ENCODE measurements at places on chromosomes 16 and 17. TPM values are rescaled to one million over a fixed set of nuclear protein-coding genes. Genes with fewer than 3 reads are reported as not detected.

GRCh38 chr17:17487998-17488397 lies 8.2 kb downstream of the RASD1 start:
- no peak for DNase-seq

DNA sequence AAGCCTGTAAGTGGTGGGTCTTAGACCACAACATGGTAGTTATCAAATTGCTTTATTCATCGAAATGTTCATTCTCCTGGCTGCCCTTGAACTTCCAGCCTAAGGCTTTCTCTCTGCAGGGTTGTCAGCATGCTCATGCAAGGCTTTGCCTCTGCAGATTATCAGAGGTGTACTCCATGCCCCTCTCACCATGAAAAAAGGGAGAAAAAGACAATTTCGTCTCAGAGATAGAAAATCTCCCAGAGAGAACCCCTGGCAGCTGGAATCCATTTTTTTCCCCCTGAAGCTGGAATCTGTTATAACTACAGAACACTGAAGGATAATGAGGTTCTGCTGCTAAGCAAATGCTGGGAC lies 33.9 kb upstream of the METTL9 start:
- no peak for DNase-seq

GRCh38 chr17:28926786-28927185 lies 23.9 kb upstream of the DHRS13 start:
- no peak for DNase-seq

DNA sequence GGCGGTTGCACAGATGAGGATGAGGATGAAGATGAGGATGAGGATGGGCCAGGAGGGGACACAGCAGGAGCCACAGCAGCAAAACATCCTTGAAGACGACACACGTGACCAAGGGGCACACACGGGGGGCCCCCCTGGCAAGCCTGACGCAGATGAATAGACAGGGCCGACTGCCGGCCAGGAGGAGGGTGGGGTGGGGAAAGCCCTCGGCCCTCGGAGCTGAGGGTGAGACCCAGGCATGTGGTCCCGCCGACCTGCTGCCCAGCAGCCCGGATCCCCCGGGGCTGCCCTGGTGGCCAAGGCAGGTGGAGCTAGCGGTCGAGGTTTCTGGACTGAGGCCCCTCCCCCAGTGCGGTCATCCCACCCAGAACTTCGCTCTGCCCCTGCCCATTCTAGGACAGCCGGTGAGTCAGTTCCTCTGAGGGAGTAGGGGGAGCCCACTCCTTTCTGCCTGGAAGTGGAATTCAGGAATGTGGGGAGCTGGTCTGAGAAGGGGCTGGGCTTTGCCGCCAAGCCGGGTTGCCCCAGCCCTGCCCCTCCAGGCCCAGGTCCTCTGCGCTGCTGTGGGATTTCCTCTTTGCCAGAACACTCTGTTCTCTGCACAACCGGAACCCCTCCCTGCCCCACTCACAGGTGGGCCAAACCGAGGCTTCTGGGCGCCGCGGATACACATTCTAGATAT lies 9.9 kb downstream of the CYGB start:
- DNase-seq, result no peak

DNA sequence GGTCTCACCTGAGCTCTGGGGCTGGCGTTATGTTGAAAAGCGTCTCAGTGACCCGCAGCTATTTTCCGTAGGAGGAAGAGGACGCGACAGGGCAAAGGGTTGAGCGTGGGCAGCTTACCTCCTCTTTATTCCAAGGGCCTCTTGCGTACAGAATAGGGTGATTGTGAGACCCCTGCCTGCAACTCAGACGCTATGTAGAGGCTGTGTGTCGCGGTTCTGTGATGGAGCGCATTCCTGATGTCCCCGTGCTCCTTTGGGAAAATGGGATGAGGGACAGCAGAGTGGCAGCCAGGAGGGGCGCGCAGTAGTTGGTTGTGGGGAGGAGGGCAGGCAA lies 531 bp upstream of the CDH8 start:
- no peak for DNase-seq

GRCh38 chr16:75195811-75196790 lies 10.9 kb downstream of the CTRB2 start:
- no peak for DNase-seq

DNA sequence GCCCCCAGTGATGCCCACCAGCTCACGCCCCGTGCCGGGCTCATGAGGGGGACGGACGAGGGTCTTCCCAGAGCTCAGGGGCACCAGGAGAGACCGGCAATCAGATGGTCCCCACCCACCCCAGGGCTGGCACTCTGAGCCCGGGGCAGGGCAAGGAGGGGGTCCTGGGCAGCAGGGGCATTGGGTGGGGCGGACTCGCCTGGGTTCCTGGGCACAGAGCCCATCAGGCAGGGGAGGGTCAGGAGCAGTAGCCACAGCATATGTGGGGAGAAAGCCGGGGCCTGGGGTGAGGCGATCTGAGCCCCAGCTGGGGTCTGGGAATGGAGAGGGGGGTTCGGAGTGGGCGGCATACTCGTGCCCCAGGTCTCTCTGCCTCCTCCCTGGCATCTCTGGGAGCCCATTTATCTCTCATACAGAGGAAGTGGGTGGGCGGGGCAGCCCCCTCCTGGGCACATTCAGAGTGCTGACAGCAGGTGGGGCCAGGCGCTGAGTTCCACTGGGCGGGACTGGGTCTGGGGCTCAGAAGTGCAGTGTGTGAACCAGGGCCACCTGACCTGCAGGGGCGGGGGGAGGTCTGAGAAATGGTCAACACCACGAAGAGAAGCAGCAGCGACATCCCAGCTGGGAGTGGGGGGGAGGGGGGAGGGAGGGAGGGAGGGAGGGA lies 20.5 kb upstream of the UBE2I start:
- DNase-seq, result no peak

DNA sequence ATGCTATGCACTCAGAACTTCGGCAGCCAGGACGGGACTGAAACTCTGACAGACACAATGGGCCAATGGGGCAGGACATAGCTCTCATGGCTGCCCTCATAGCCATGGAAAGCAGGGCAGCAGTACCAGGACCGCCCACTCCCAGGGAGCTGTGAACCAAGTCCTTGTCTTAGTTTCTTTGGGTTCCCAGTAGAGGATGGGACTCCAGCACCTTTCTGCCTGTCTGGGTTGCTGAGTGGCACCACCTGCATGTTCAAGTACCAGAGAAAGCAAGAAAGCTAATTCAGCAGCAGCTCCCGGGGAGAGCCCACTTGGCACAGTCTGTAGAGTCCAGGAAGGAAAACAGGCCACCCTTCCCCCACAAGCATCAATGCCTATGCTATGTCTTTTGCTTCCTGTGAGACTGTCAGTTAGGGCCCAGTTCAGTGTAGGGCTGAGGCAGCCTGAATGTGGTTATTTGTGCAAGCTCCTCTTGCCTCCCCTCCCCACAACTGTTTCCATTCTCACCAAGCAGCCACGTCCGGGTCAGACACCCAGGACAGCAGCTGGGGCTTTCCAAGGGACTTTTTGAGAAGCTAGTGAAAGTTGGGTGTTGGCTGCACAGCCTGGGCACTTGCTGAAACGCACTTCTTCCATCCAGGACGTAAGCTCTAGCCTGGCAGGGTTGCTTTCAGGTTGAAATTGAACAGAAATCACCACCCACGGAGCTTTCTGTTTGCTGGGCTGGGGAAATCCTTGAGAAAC lies 7.8 kb downstream of the SUPT4H1 start:
- peak; percentile 65 for DNase-seq

DNA sequence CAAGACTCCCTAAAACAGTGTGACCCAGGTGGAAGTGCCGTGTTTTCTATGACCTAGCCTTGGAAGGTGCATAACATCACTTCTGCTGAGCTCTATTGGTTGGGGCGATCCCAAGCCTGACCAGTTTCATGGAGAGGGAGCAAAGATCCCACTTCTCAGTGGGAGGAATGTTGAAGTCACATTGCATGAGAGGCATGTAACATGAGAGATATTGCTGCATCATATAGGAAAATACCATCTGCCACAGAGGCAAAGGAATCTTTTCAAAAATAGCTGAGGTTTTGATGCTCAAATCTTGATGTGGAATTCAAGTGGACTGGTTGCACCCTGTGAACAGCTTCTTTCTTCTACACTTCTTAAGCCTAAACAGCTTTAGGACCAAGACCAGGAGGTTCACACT lies 56.4 kb upstream of the NLRP1 start:
- DNase-seq, result no peak

DNA sequence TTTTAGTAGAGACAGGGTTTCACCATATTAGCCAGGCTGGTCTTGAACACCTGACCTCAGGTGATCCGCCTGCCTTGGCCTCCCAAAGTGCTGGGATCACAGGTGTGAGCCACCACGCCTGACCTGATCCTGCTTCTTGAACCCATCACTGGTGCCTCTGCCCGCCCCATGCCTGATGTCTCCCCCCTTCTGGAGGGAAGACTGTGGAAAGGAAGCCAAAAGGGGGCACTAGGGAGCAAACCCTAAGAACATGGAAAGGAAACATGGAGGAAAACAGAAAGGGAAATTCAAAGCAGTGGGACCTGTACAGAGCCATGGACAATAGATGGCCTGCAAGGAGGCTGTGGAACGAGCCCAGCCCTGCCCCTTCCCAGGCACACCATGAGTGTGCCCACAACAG lies 31.1 kb upstream of the FASN start:
- no peak for DNase-seq

- no peak for DNase-seq
Observed at GRCh38 chr16:59320657-59321056, 586.5 kb upstream of the GOT2 start.

- no peak for DNase-seq
Observed at GRCh38 chr17:36935671-36936454, 1.4 kb upstream of the LHX1 start.

GRCh38 chr17:37310940-37311339 lies 64.8 kb upstream of the C17orf78 start:
- no peak for DNase-seq

- DNase-seq, result no peak
Observed at GRCh38 chr16:35185366-35186044, 1726.1 kb downstream of the TP53TG3F start.

DNA sequence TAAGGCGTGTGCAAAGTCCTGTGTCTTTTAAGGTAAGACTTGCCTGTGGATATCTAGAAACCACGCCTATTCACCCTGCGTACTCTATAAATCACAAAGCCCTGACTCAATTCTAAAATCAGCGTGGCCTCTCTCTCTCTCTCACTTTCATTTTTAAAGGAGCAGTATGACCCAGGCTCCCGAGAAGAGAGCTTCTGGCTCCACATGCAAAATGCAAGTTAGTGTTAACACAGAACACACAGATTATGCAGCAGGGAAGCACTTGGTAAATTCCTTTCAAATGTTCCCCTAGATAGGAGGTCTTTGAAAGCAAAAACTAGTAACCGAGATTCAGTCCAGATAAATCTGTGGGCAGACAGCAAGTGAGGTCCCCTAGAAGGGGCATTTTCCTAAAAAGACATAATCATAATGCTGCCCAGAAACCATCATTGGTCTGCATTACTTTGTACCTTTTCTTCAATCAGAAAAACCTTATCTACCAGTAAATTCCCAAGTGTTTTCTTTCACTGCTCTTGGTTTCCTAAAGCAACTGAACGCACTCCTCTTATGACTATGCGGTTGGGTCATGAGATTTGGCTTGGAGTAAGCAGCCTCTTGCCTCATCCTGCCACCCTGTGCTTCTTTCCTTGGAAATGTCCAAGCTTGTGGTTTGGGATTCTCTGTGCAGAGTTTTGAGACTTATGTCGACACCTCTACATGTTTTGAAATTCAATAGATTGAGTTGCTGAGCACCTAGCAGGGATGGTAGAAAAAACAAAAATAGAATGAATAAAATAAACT lies 31.7 kb upstream of the KCNJ2 start:
- DNase-seq, result no peak

DNA sequence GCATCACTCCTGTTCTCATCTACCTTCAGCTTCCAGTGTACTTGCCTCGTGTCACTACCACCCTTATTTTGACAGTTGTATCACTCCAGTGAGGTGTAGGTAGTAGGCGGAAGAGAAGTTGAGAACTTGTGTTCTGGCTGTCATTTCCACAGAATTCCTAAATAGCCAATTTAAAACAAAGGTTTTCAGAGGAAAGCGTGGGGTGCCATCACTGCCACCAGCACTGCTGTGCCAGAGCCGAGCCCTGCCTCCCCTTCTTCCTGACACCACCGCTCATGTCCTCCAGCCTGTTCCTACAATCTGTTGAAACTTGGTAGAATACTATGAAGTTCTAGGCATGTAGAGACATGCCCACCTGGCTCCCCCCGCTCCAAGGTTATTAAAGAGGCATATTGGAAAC lies 215.8 kb downstream of the TANC2 start:
- DNase-seq, result no peak

DNA sequence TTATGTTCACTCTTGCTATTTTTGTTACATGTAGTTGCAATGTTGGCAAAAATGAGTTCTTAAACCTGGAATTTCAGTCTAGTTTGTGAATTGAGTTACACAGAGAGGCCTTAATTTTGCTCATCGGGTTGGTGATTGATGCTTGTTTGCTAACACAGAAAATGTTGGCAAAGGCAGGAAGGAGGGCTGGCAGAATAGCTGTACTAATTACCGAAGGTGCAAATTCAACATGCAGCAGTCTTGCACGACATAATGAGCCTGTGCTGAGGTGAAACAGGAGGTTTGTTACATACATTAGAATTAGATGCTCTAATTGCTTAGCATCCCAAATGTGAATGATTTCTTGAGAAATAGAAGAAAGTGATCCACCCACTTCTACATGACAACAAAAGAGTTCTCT lies 475.0 kb upstream of the TOM1L1 start:
- no peak for DNase-seq

- DNase-seq, result no peak
Observed at GRCh38 chr16:13938480-13938879, 18.5 kb downstream of the ERCC4 start.

GRCh38 chr17:42122371-42123303 lies at the start of gene HSPB9:
Gene HSPB9 (plus strand): TSS chr17:42122804. CDS start chr17:42122851, 47 bp downstream.
- DNase-seq, result peak; percentile 84

DNA sequence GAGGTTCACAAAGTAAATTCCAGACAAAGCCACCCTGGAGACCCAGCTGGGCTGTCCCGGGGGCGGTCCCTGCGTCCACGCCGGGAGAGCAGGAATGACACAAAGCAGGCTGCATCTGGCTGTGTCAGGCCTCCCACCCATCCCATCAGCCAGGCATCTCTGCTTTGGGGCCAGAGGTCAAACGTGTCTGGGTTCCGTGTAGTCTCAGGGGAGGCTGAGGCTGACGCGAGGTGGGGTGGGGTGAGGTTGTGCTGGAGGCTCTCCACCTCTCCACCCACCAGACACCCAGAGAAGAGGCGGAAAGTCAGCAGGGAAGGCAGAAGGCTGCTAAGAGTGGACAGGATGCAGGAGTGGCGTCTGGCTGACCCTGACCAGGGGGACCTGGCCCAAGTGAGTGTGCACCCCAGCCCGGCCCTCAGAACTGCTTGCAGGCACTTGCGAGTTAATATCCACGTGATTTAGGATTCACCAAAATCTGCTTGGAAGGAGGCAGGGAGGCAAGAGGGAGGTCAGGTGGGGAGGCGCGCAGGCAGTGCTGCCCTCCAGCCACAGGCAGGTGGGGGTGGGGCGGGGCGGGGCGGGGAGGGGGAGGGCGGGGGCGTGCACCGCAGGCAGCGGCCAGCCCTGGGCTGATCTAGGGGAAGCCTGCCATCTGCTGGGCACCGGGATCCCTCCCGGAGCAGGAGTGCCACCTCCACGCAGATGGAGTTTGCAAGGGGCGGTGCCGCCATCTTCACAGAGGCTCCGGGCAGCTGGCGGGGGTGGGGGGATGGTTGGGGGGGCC lies 44.3 kb downstream of the TBC1D16 start:
- peak; percentile 93 for DNase-seq

The UBE2G1 gene
- total RNA-seq, result 48.3 TPM

The CBFA2T3 gene
- 4.4 TPM for total RNA-seq

The ACBD4 gene
- total RNA-seq, result 16.1 TPM

The SOX15 gene
- total RNA-seq, result 1.1 TPM

The PRAC1 gene
- not detected for total RNA-seq

The B3GNT9 gene
- total RNA-seq, result 21.3 TPM

The ASGR1 gene
- total RNA-seq, result 3.9 TPM

The SYCE1L gene
- total RNA-seq, result 1.8 TPM

The TSPOAP1 gene
- 21.0 TPM for total RNA-seq

The SULT1A1 gene
- total RNA-seq, result 29.8 TPM

Data from aorta (tissue), 5 donors.